Stimulated activated CD8-positive, alpha-beta memory T cell treated with anti-CD3 and anti-CD28 coated beads, Interleukin-15, amount 100 ng/mL, for 4 hours (primary cell): ENCODE measurements at places on chromosomes 3 and 15.

DNA sequence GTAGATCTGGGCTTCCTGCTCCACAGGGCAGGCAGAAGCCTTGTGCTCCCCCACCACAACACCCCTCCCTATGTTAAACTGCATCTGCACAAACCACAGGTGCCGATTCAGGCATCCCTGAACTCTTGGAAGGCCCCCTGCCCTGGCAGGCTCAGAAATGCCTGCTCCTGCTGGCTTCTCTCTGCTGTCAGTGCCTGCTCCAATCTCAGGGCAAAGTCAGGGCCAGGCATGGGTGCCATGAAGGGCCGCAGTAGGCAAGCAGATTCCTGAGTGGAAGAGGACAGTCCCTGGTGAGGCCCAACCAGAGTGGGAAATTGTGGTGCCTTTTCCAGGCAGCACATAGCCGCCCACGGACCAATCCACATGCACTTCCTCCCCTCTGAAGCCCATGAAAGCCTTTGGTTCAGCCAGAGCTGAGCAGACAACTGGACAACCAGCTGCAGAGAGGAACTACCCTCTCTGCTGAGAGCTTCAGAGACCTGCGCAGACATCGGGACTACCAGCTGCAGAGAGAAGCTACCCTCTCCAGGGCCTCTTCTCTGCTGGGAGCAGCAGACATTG, 13.6 kb downstream of the PRR20G start:
- no peak for DNase-seq

DNA sequence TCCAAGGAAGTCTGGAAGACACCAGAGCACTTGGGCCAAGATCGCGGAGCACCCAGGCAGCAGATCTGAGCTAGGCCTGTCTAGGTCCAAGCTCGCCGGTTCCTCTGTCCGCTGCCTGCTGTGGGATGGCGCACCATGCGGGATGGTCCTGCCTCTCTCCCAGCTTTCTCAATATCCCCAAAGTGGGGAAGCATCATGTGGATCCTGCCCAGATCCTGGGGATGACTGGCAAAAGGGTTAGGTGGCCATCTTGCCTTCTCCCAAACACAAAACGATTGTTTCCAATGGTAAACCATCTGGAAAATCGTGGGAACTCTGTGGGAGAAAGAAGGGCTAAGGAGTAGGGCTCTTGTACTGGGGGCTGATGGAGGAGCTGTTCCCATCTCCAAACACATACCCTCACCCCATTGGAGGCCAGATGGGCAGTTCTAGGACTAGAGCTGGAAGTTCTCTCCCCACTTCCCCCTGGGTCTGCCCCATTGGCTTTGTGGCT, 8.9 kb downstream of the PRKCD start:
- DNase-seq = no peak

DNA sequence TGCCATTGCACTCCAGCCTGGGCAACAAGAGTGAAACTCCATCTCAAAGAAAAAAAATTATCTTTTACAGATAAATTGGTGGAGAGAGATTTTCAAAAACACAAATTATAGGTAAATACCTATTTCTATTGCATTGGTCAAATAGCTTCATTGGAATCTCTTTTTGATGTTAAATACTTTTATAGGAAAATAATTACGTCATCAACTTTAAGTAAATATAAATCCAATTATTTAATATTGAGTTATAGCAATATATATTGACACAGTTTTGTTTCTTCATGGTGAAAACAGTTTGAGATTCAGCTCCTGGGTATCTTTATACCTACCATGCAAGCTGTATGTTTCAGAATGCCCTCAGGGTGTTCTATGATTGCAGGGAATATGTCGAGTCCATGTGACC, 172.1 kb downstream of the TP63 start:
- DNase-seq = no peak

GRCh38 chr3:113271189-113271588, 59.8 kb downstream of the BOC start:
- no peak for DNase-seq

DNA sequence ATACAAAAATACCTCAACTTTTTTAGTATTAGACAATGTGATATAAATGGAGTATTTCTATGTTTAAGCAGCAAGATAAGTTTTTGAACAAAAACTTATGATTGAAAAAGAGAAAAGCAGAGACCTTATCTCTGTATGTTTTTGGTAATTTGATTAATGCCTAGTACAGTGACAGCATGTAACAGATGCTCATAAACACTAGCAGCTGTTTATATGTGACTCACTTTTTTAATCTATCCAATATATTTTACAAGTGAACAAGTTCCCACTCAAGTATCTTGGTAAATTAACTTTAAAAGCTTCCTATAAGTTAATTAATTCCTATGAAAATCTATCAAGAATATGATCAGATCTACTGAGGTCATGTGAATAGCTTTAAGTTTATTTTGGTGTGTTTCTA, 55.1 kb downstream of the NGLY1 start:
- no peak for DNase-seq

GRCh38 chr3:21830541-21830940, 79.5 kb upstream of the ZNF385D start:
- no peak for DNase-seq

DNA sequence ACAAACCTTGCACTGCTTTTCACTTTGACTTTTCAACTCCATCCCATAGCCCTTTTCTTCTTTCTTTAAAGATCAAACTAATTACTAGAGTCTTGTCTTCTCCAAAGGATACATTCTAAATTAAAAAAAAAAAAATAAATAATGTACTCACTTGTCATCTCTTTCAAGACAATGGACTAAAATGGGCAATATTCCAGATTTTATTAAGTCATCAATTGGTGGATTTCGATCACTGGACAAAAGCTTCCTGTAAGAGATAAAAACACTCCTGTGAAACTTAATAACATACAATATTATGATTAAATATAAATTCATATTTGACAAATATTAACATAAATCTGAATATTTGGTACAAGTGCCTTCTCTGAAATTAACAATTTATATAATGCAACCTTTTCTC, 34.1 kb downstream of the KPNA4 start:
- DNase-seq = no peak

- DNase-seq = no peak
Observed at GRCh38 chr3:95508124-95508523, 1306.3 kb upstream of the EPHA6 start.

DNA sequence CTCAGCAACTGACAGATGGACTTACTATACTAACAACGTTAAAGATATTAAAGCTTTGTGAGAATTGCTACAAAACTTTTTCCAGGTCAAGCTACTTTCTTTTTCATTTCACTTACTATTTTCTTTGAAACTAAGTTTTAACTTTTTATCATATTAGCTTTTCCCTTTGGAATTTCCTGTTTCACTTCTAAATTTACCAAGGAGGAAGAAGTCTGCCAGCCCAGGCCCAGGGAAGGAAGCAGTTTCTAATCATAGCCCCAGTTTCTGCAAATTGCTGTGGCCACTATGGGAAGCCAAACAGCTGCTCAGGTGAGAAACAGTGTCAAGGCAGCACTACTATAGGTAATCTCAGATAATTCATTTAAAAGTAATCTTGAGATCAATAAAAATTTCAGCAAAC, 18.4 kb downstream of the CYFIP1 start:
- no peak for DNase-seq

DNA sequence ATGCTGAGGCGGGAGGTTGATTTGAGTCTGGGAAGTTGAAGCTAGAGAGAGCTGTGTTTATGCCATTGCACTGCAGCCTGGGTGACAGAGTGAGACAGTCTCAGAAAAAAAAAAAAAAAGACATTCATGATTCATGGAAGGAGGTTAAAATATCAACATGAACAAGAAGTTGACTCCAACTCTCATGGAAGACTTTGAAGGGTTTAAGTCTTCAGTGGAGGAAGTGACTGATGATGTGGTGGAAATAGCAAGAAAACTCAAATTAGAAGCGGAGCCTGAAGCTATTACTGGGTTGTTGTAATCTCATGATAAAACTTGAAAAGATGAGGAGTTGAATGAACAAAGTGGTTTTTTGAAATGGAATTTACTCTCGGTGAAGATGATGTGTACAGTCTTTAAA, 491.8 kb downstream of the SQOR start:
- no peak for DNase-seq

DNA sequence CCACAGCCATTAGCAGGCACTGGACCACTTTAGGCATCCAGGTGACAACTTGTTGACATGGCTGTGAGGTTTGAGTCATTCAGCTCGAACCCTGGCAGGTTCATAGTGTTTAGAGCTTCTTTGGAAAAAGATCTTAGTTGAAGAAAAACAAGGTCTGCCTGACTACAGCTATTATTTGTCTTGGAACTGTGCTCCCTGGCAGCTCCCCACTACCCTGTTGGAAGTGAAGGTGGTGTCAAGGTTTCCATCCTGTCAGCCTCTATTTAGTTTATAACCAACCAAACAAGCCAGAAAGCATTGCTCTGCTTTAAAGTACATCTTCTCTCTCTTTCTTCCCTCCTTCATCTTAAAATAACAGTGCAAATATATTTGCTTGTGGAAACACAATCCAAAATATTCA, 56.8 kb downstream of the KAT2B start:
- no peak for DNase-seq

- DNase-seq = no peak
Observed at GRCh38 chr15:92228830-92229229, 164.9 kb upstream of the ST8SIA2 start.

GRCh38 chr3:30186741-30187219, 419.6 kb upstream of the TGFBR2 start:
- DNase-seq = no peak

GRCh38 chr3:131636266-131636775, 133.6 kb upstream of the MRPL3 start:
- no peak for DNase-seq
